ENCODE measurements at places on chromosomes 13 and 19.
A peak's percentile ranks its signal among the peaks of the same experiment; 100 is the strongest.

GRCh38 chr19:42120276-42120980 lies 11.8 kb downstream of the POU2F2 start:
- no peak for DNase-seq

DNA sequence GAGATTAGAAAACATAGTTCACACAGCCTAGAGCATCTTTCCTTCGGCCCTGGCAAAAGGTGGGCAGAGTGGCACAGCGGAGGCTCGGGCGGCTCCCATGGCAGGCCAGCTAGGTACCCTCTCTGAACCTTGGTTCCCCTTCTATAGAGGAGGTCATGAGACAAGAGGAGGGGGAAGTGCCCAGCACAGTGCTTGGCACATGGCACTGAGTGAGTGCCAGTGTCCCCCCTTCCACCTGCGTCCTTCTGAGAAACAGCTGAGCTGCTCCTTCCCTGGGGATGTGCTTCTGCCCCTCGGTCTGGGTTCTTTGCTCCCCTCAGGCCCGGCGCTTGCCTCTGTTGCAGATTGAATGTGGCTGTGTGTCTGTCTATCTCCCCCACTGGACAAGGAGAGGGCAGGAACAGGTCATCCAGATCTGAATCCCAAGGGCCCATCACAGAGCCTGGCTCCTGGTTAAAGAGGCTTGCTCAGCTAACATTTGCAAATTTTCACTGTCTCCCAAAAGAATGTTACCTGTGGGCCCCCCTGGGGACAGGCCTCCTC lies 165.6 kb downstream of the USP12 start:
- DNase-seq: no peak

DNA sequence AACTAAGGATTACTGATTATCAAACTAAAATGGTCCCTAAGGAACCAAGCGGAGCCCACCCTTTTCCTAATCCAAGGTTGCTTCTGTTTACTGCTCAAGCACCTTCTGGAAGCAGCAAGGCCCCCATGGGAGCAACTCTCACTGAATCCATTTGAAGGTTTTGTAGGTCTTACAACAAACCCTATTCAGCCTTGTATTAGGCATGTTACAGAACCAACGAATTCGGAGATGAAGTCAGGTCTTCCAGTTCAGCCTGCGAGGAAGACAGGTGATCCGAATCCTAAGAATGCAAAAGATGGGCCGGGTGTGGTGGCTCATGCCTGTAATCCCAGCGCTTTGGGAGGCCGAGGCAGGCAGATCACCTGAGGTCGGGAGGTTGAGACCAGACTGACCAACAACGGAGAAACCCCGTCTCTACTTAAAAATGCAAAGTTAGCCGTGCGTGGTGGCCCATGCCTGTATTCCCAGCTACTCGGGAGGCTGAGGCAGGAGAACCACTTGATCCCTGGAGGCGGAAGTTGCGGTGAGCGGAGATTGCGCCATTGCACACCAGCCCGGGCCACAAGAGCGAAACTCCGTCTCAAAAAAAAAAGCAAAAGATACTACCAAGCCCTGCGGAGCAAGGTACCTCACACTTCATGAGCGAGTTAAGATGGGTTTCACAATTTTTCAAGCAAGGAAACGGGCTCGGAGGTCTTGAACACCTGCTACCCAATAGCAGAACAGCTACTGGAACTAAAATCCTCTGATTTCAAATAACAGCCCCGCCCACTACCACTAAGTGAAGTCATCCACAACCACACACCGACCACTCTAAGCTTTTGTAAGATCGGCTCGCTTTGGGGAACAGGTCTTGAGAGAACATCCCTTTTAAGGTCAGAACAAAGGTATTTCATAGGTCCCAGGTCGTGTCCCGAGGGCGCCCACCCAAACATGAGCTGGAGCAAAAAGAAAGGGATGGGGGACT lies 609 bp downstream of the ZAR1L start:
- peak; percentile 46 for DNase-seq

DNA sequence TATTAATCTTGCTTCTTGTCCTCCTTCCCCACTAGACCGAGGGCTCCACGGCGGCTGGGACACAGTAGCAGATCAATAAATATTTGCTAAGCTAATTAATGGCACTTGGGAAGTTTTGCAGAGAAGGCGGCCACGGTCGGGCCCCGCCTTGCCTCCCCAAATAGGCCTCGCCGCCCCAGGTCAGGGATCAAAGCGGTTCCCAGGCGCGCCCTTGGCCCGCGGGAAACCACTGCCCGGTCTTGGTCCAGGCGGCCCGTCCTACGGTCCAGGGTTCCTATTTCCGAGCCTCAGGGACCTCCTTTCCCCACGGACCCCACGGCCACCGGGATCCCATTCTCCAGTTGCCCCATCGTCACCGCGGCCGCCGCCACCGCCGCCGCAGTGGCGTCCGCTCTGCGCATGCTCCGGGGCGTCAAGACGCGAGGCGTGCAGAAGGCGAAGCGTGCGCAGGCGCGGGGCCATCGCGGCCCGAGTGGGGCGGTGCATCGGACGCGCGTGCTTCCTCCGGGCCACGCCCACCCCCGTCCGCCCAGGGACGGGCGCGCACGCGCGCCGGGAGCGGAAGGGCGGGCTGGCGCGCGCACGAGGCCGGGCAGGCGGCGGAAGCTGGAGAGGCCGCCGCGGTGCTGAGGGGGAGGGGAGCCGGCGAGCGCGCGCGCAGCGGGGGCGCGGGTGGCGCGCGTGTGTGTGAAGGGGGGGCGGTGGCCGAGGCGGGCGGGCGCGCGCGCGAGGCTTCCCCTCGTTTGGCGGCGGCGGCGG lies at the start of gene SMARCA4:
SMARCA4 (plus strand) TSS at position 717 of the 759 bp plus-strand sequence. CDS start 23,122 bp downstream, outside the sequence.
- DNase-seq: peak; percentile 98

DNA sequence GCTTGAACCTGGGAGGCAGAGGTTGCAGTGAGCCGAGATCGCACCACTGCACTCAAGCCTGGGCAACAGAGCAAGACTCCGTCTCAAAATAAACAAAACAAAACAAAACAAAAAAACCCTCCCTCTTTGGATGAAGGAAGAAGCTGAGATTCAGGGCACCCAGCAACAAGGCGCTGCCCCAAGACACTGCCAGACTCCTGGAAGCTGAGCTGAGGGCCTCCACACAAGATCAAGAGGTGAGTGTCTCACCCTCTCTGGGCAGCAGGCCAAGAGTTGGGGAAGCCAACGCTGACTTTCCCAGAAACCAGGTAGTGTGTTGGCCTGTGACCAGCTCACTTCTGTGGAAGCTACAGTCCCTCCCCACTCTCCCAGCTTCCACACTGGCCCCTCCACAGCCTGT lies 3.7 kb upstream of the TYROBP start:
- no peak for DNase-seq
